ENCODE measurements at places on chromosomes 7 and 10.

- DNase-seq, result no peak
Observed at GRCh38 chr10:89887830-89888229, 186.4 kb downstream of the KIF20B start.

DNA sequence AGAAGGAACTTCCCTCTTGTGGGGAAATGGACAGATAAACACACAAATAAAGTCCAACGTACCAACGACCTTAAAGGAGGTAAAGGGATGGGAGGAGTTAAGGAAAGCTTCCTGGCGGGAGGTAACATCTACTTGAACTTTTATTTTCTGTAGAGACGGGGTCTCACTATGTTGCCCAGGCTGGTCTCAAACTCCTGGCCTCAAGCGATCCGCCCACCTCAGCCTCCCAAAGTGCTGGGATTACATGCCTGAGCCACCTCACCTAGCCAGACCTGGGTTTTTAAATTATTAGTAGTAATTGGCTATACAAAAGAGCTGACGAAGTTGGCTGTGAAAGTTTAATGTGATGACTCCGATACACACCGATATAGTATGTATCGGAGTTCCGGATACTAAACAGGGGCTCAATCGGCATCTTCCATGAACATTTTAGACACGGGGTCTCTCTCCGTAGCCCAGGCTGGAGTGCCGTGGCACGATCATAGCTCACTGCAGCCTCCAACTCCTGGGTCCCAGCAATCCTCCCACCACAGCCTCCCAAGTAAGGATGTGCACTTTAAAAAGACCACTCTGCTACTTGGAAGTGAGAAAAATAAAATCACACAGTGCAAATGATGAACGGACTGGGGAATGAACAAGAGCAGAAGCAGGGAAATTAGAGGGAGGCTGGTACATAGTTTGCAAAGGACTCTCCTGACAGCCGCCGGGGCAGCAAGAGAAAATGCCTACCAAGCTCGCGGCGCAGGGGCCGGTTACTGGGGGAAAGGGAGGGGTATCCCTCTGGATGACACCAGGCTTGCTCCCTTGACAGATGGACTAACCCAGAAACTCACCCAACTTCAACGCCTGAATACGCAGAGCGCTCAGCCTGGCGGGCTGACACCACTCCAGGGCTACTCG lies 1.0 kb downstream of the BCL7B start:
- DNase-seq, result no peak

DNA sequence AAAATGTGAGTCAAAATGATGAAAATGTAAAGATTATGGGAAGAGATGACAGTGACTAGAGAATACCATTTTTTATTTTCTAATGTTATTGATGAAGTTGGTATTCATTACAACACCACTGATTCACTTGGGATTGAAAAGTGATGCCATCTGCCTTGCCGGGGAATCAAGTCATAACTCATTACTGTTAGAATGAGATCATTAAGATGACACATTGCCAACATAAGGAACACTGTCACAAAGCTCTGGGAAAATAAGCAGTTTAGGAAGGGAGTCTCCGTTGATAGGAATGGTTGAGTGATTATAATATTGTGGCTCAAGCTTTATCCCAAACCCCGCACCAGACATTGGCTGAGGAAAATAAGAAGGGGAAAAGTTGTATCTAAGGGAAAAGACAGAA lies 121.5 kb upstream of the PLPP4 start:
- DNase-seq, result no peak

- no peak for DNase-seq
Observed at GRCh38 chr7:35316549-35316948, 62.6 kb upstream of the TBX20 start.

DNA sequence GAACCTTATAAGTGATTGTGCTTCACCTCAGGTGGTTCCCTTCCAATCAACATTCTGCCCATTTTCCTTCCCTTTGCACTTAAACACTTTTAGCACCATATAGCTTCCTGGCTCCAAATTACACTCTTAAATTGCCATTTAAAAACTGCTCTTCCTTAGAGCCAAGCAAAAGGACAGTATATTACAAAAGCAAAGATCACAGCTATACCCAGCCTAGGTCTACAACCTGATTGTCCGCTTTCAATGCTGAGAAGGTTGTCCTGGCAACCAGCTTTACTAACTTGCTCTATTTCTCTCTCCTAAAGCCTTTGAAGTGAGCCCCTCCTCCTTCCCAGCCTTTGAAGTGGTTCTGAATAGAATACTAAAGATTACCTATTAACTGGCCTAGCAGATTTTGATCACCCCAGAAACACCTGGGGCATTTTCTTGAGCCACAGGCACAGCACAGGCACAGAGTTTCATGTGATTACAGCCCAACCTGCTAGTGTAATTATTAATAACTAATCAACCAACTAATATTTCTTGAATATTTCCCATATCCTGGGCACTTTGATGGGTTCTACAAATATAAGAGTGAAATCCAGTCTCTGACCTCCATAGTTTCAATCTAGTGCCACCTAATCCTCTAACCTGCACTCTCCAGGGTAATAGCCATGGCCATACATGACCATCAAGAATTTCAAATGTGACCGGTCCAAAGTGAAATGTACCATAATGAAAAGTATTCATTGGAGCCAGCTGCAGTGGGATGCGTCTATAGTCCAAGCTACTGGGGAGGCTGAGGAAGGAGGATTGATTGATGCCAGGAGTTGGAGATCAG lies 63.6 kb upstream of the TRIM24 start:
- no peak for DNase-seq
